ENCODE measurements at places on chromosomes 3 and 15. TPM values are rescaled to one million over a fixed set of nuclear protein-coding genes. Genes with fewer than 3 reads are reported as not detected.

DNA sequence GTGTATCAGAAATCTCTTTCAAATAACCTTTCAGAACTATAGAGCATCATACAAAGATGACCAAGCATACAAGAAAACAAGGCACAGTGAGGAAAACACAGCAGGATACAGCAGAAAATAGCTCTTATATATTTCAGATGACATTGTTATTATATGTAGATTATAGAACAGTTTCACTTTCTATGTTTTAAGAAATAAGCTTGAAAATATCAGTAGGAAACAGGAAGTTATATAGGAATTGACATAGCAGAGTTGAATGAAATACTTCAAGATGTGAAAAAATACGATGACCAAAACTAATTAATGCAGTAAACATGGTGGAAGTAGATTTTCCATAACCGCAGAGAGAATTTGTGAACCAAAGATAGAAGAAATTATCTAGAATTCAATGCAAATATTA, 75.2 kb downstream of the LYSMD4 start:
- H3K36me3 ChIP-seq: peaks cover 18% of the 10 kb centered on the region
- DNase-seq: no peak
- no peaks in the 10 kb centered on the region for H3K27me3 ChIP-seq
- no peak overlapping the region for H3K27ac ChIP-seq
- peaks cover 19% of the 10 kb centered on the region for H3K4me1 ChIP-seq

GRCh38 chr15:33716025-33716424, 252.3 kb upstream of the CHRM5 start:
- H3K27ac ChIP-seq: no peak overlapping the region
- peaks cover 6% of the 10 kb centered on the region for H3K4me1 ChIP-seq
- H3K36me3 ChIP-seq: no peaks in the 10 kb centered on the region
- no peak for DNase-seq
- H3K27me3 ChIP-seq: no peaks in the 10 kb centered on the region

DNA sequence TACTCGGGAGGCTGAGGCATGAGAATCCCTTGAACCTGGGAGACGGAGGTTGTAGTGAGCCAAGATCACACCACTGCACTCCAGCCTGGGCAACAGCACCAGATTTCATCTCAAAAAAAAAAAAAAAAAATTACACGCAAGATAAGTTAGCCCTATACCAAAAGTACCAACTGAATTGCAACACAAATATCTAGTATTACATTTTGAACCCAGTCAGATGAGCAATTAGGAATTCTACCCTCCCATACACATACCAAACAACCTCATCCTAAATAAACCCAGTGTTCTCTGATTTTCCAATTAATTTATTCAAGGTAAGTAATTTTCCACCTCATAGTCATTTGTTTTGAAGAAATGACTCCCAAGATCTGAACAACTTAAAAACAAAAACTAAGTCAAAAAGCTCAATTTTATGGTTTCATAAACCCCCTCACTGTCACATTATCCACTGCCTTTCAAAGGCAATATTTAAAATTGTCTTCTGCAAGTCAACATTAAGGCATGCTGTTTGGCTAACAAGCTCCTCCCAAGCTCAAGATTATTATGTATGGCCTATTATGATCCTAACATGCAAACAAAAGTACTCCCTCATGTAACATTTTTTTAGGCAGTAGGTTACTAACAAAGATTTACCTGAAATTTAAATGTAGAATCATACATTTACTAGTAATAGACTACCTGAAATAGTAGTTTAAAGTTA, 4.5 kb downstream of the RAF1 start:
- DNase-seq: no peak
- peak overlapping the region; percentile 7 for H3K27ac ChIP-seq
- H3K4me1 ChIP-seq: peaks cover 56% of the 10 kb centered on the region
- no peaks in the 10 kb centered on the region for H3K27me3 ChIP-seq
- H3K4me3 ChIP-seq: no peak overlapping the region
- peaks cover 24% of the 10 kb centered on the region for H3K36me3 ChIP-seq

DNA sequence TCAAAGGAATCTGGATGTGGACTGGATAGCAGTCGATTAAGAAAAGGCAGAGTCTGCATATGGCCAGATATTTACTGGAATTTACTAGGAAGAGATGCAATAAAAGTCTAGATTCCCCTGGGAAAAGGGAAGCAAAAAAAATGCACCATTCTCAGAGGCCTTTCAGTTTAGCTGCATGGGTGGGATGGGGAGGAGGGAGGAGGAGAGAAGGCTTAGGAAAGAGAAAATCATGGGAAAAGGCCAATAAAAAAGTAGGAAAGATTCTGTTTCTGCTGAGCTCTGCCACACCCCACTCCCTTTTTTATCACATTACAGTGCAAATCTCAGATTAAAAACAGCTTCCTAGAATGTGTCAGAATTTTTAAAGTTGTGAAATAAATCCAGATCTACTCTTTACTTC, 103.6 kb downstream of the ADAMTS9 start:
- no peaks in the 10 kb centered on the region for H3K4me1 ChIP-seq
- no peaks in the 10 kb centered on the region for H3K36me3 ChIP-seq
- H3K27ac ChIP-seq: no peak overlapping the region

DNA sequence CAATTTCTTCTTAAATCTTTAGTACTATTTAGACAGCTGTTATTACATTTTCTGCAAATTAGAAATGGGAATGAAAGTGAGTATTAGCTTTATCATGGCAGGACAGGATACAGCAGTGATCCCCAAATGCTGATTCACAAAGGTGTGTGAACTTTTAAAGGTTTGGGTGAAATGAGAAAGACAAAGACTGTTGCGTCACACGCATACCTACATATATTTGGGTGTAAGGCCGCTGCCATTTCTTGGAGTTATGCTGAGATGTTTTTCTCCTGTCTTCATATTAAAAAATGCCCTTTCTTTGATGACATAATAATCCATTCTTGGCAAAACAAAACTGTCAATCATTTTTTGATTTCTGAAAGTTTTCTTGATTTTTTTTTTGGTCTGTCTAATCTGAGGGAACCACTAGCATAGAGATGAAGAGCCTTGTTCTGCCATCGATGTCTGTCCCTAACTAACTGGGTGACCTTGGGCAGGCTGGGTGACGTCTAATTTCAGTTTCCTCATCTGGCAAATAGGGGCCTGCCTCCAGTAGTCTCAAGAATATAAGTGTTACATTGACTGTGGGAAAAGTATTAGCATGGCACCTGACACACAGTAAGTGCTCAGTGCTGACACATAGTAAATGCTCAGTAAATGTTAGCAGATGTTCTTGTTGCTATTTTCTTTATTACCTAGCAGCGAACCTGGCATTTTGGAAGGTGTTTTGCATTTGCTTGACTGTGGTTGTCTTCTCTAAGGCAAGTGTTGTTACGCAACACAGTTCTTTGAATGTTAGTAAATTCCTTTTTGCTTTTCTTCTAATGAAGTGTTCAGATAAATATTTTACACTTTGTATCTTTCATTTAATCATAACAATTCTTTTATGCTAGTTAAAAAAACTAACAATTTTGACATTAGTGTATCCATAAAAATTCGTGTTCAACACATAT, 5.0 kb downstream of the MITF start:
- no peak overlapping the region for H3K4me3 ChIP-seq
- H3K4me1 ChIP-seq: peaks cover 8% of the 10 kb centered on the region
- no peak overlapping the region for H3K27ac ChIP-seq
- no peaks in the 10 kb centered on the region for H3K36me3 ChIP-seq

GRCh38 chr15:90947577-90948357, 6.9 kb upstream of the RCCD1 start:
- peaks cover 10% of the 10 kb centered on the region for H3K36me3 ChIP-seq
- H3K4me1 ChIP-seq: no peaks in the 10 kb centered on the region
- H3K27ac ChIP-seq: no peak overlapping the region
- no peak for DNase-seq
- no peak overlapping the region for H3K4me3 ChIP-seq

- peak overlapping the region; percentile 94 for H3K4me3 ChIP-seq
- H3K4me1 ChIP-seq: peaks cover 41% of the 10 kb centered on the region
Observed at GRCh38 chr3:172524611-172525010, 1.4 kb upstream of the TNFSF10 start.

Gene C3orf33
- total RNA-seq: 2.7 TPM

GRCh38 chr3:154428286-154429206, 1.4 kb downstream of the GPR149 start:
- H3K4me3 ChIP-seq: no peak overlapping the region
- no peaks in the 10 kb centered on the region for H3K4me1 ChIP-seq
- no peak overlapping the region for H3K27ac ChIP-seq
- DNase-seq: no peak

Gene CFAP20DC
- 2.4 TPM for total RNA-seq

- DNase-seq: peak; percentile 60
- no peaks in the 10 kb centered on the region for H3K36me3 ChIP-seq
- no peak overlapping the region for H3K27ac ChIP-seq
- no peaks in the 10 kb centered on the region for H3K27me3 ChIP-seq
- no peak overlapping the region for H3K4me3 ChIP-seq
Observed at GRCh38 chr15:45162771-45163507, 24.8 kb downstream of the SHF start.

- no peak overlapping the region for H3K4me3 ChIP-seq
- H3K27me3 ChIP-seq: peaks cover 28% of the 10 kb centered on the region
- no peak for DNase-seq
- H3K4me1 ChIP-seq: no peaks in the 10 kb centered on the region
- H3K36me3 ChIP-seq: no peaks in the 10 kb centered on the region
Observed at GRCh38 chr3:62249484-62249776, 123.9 kb downstream of the FEZF2 start.

- no peaks in the 10 kb centered on the region for H3K36me3 ChIP-seq
- H3K4me1 ChIP-seq: peaks cover 3% of the 10 kb centered on the region
- H3K27ac ChIP-seq: no peak overlapping the region
- H3K4me3 ChIP-seq: no peak overlapping the region
- no peaks in the 10 kb centered on the region for H3K27me3 ChIP-seq
Observed at GRCh38 chr3:111084911-111085310, 13.3 kb downstream of the NECTIN3 start.

DNA sequence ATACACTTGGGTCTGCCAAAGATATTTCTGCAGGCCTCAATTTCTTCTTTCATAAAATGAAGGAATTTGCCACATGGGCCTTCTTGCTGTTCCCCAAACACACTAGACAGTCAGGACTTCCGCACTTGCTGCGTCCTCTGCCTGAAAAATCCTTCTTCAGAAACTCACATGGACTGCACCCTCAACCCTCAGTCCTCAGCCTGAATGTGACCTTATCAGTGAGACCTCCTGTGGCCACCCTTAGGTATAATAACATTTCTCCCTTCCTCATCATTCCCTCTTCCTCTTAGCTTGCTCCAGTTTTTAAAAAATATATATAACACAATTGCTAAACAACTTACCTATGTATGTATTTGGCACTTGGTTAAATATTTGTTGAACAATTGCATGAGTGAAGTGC, 257.5 kb downstream of the MFSD1 start:
- no peak overlapping the region for H3K27ac ChIP-seq
- H3K27me3 ChIP-seq: no peaks in the 10 kb centered on the region
- H3K4me1 ChIP-seq: no peaks in the 10 kb centered on the region
- no peak for DNase-seq
- no peak overlapping the region for H3K4me3 ChIP-seq
- no peaks in the 10 kb centered on the region for H3K36me3 ChIP-seq

Gene DGKG
- total RNA-seq: 0.58 TPM

GRCh38 chr3:100947119-100947518, 46.1 kb downstream of the ABI3BP start:
- no peak for DNase-seq
- no peaks in the 10 kb centered on the region for H3K36me3 ChIP-seq
- H3K4me1 ChIP-seq: no peaks in the 10 kb centered on the region

Gene SLC51B
- total RNA-seq: not detected

- H3K4me1 ChIP-seq: no peaks in the 10 kb centered on the region
- no peak overlapping the region for H3K27ac ChIP-seq
- no peaks in the 10 kb centered on the region for H3K36me3 ChIP-seq
- H3K4me3 ChIP-seq: no peak overlapping the region
- DNase-seq: no peak
- no peaks in the 10 kb centered on the region for H3K27me3 ChIP-seq
Observed at GRCh38 chr15:84400820-84401219, 165.2 kb downstream of the GOLGA6L4 start.

Gene ZBTB38
- total RNA-seq: 14.7 TPM

Gene SERINC4
- total RNA-seq: 0.08 TPM

DNA sequence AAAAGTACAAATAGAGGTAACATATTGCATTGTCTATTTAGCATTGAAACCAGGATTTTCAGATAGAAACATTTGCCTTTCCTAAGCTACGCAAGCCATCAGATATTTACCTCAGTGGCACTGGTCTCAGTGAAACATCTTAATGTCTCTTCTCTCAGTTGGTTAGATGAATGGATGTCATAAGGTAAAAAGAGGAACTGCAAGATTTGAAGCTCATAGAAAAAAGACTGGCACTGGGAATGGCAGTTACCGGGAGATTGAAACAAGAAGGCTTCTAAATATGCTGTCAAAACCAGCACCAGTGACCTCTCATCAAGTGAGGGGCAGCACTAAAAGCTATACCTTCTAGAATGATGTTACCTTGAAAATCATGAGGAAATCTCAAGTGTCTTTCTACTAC, 486.4 kb downstream of the FHIT start:
- no peak for DNase-seq
- no peak overlapping the region for H3K4me3 ChIP-seq
- no peak overlapping the region for H3K27ac ChIP-seq
- no peaks in the 10 kb centered on the region for H3K27me3 ChIP-seq

- H3K4me3 ChIP-seq: no peak overlapping the region
- H3K36me3 ChIP-seq: no peaks in the 10 kb centered on the region
- no peaks in the 10 kb centered on the region for H3K27me3 ChIP-seq
- DNase-seq: no peak
- H3K27ac ChIP-seq: no peak overlapping the region
Observed at GRCh38 chr3:12266038-12266437, 22.8 kb upstream of the PPARG start.

- no peaks in the 10 kb centered on the region for H3K36me3 ChIP-seq
- no peak for DNase-seq
- no peak overlapping the region for H3K27ac ChIP-seq
- no peaks in the 10 kb centered on the region for H3K4me1 ChIP-seq
Observed at GRCh38 chr15:23758891-23759290, 71.8 kb upstream of the NDN start.

- H3K36me3 ChIP-seq: no peaks in the 10 kb centered on the region
- DNase-seq: no peak
- no peak overlapping the region for H3K27ac ChIP-seq
Observed at GRCh38 chr3:37934631-37935289, 55.8 kb upstream of the VILL start.

Gene GOLGA6B
- not detected for total RNA-seq

DNA sequence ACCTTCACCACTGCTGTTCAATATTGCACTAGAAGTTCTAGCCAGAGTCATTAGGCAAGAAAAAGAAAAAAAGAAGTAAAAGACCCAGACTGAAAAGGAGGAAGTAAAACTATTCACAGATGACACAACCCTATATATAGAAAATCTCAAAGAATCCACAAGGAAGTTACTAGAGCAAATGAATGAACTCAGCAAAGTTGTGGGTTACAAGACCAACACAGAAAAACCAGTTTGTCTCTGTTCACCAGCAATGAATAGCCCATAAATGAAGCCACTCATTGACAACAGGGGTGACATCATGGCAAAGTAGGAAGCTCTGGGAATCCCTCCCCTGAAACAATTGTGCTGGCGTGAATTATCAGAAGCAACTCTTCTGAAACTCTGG, 4.6 kb downstream of the CFAP100 start:
- H3K27me3 ChIP-seq: peaks cover 13% of the 10 kb centered on the region
- H3K36me3 ChIP-seq: no peaks in the 10 kb centered on the region
- H3K4me1 ChIP-seq: no peaks in the 10 kb centered on the region
- DNase-seq: no peak
- H3K4me3 ChIP-seq: no peak overlapping the region

GRCh38 chr3:170387950-170388349, 30.4 kb downstream of the SKIL start:
- peaks cover 19% of the 10 kb centered on the region for H3K36me3 ChIP-seq
- no peak overlapping the region for H3K27ac ChIP-seq
- H3K4me1 ChIP-seq: peaks cover 2% of the 10 kb centered on the region
- DNase-seq: no peak

GRCh38 chr15:62569460-62570404, 404.6 kb upstream of the C2CD4B start:
- H3K27ac ChIP-seq: no peak overlapping the region
- H3K27me3 ChIP-seq: peaks cover 7% of the 10 kb centered on the region
- no peak overlapping the region for H3K4me3 ChIP-seq
- no peak for DNase-seq

All from activated naive CD8-positive, alpha-beta T cell treated with anti-CD3 and anti-CD28 coated beads for 36 hours (primary cell).